ENCODE measurements at places on chromosomes 16 and 17.

DNA sequence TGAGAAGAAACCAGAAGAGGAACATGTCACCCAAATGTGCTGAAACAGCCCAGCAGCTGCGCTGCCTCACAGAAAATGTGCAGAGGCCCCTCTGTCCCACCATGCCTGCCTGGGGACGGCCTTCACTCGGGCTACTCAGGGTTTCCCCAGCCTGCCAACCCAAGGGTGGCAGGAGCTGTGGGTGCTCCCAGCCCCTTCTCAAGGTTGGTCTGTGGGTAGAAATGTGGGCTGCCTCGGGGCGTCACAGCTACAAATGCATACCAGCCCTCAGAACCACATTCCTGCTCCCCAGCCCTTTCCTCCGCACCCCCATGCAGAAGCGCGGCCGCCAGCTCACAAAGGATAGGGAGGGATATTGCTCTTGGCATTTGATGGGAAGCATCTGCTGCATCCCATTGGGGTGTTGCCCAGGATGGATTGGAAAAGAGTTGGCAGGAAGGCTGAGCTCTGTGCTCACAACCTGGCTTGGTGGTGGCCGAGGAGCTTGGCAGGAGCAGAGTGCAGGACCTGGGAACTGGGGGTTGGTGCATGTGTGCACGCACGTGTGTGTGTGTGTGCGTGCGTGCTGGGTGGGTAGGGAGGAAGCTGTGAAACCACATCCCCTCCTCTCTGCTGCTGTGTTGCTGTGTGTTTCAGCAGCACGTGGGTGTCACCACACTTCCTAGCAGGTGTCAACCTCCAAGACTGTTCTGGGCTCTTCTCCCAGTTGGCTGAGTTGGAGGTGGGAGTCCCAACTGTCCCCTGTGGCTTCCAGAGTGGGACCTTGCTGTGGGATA lies 304.4 kb downstream of the SEC14L1 start:
- DNase-seq = peak; percentile 87

- no peak for DNase-seq
Measured at GRCh38 chr17:73663614-73664013, 19.4 kb upstream of the SDK2 start.

GRCh38 chr16:12898551-12898950 lies 2.8 kb upstream of the SHISA9 start:
- DNase-seq = no peak

DNA sequence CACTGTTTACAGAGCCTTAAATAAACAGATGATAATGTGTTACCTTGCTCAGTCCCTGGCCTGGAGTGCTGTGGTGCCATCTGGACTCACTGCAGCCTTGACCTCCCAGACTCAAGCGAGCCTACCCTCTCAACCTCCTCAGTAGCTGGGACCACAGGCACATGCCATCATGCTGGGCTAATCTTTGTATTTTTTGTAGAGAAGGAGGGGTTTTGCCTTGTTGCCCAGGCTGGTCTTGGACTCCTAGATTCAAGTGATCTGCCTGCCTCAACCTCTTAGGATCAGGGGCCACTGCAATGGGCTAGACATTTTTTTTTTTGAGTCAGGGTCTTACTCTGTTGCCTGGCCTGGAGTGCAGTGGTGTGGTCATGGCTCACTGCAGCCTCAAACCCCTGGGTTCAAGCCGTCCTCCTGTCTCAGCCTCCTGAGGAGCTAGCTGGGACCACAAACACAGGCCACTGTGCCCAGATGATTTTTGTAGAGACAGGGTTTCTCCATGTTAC lies 5.0 kb upstream of the NAGLU start:
- DNase-seq = no peak

- DNase-seq = no peak
Measured at GRCh38 chr17:57601143-57601735, 143.9 kb downstream of the CCDC182 start.

- DNase-seq = no peak
Measured at GRCh38 chr17:21072745-21073197, 30.0 kb upstream of the USP22 start.

DNA sequence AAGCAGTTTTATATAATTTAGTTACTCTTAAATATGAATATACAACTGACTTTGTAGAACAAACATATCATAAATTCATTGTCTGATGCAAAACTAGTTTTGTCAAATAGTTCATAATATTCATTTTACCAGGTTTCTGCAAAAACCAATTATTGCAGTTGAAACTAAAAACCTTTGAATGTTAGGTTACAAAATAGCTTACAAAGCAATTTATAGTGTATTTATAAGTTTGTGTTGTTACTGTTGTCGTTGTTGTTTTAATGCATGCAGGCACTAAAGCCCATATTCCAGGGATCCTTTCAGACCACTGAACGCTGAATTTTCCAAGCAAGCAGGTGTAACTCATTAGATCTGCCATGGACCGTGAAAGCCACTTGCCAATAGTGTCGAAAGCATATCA lies 427.6 kb downstream of the ZFHX3 start:
- DNase-seq = no peak

DNA sequence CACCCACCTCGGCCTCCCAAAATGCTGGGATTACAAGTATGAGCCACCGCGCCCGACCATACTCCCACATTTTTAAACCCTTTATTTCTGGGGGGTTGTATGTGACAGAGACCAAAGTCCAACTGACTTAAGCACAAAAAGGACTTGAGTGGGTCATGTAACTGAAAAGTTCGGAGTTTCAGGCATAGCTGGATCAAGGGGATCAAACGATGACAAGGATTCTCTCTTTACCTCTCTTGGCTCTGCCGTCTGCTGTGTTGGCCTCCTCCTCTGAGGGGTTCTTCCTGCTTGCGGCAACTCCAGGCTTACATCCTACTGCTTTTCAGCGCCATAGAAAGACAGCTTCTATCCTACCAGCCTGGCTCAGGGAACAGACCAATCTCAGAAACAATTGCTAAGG lies 9.2 kb upstream of the SBK1 start:
- no peak for DNase-seq

DNA sequence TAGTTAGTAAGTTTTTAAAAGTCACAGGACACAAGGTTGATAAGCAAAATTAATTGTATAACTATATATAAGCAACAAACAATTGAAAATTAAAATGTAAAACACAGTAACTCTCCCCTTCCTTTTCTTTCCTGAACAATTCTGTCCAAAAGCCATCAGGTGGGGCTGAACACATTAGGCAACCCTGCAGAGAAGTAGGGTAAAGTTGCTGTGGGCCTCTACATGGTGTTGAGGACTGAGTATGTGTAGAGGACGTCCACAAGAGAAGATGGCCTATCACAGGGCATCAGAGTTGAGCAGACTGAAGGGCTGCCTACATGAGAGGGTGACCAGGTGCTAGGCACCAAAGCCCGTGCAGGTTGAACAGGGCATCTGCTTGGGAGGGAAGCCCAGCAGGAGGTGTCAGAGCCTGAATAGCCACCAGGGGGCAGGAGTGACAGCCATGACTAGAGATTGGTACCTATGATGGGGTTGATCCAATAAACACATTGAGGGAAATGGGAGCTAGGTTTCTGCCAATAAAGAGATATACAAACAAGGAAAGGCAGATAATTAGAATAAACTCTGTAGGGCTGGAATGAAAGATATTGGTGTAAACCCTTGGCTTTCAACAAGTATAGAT lies 415.1 kb downstream of the NPIPA8 start:
- no peak for DNase-seq

GRCh38 chr16:85592700-85593493 lies 20.2 kb upstream of the GSE1 start:
- no peak for DNase-seq

DNA sequence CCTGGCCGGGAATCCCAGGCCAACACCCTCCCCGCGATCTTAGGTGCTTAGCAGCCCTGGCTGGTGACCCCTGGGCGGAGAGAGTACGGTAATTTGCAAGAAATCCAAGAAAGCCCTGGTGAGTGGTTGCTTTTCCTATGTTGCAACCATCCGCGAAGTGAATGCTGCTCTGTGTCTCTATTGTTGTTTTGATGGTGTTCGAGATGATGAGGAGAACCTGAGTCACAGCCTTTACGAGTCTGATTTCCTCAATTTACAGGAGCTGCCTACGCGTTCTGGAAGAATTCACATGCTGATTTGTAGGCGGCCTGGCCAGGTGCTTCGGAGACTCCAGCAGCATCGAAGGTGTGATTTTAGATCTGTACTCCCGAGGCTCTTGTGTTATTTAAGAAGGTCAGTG lies 63.3 kb downstream of the TMEM235 start:
- DNase-seq = no peak

DNA sequence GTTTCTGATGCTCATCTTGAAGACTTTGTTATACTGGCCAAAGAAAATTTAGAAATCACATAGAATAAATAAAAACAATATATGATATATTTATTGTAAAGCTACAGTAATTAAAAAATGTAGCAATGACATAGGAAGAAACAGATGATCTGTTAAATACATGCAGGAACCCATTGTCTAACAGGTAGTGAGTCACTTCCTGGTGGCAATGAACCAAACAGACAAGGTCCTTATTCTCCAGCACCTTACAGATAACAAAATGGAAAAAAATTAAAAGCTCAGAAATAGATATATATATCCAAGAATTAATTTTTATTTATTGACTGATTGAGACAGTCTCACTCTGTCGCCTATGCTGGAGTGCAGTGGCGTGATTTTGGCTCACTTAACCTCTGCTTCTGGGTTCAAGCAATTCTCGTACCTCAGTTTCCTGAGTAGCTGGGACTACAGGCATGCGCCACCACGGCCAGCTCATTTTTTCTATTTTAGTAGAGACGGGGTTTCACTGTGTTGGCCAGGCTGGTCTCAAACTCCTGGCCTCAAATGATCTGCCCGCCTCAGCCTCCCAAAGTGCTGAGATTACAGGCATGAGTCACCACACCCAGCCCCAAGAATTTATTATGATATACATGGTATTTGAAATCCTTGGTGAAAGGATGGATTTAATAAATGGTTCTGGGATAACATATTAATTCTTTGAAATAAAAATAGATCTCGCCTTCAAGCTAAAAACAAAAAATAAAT lies 7.5 kb downstream of the NETO2 start:
- no peak for DNase-seq

DNA sequence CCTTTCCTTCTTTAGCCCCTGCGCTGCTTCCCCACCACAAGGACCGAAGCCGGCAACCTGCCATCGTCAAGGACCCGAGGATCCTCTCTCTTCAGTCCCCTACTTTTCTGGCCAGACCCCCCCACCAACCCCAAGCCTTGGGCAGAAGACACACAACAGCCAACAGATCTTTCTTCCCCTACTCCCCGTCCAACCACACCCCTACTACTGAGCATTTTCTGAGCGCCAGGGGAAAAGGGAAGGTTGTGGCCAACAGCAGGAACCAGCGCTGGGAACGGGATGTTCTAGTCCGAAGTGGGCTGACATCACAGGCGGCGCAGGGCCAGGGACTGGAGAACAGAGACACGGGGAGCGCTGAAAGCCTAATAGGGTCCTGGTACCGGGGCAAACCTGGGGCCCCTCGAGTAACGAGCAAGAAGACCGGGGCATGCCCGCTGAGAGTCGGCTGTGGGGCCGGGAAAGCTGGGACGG lies 528 bp downstream of the PER1 start:
- peak; percentile 50 for DNase-seq

DNA sequence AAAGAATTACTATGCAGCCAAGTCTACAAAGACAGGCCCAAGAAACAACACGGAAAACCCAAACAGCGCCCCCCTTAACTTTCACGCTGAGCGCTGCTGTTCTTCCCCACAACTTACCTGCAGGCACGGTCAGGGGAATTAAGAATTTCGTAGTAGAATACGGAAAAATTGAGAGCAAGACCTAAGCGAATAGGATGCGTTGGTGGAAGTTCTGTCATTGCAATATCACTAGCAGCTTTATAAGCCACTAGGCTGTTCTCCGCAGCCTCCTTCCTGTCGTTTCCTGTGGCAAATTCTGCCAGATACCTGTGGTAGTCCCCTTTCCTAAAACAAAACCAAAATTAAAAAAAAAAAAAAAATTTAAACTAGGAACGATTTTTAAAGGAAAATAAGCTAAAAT lies 39.0 kb downstream of the YWHAE start:
- no peak for DNase-seq

- peak; percentile 9 for DNase-seq
Measured at GRCh38 chr16:20383106-20384029, 21.2 kb downstream of the PDILT start.

DNA sequence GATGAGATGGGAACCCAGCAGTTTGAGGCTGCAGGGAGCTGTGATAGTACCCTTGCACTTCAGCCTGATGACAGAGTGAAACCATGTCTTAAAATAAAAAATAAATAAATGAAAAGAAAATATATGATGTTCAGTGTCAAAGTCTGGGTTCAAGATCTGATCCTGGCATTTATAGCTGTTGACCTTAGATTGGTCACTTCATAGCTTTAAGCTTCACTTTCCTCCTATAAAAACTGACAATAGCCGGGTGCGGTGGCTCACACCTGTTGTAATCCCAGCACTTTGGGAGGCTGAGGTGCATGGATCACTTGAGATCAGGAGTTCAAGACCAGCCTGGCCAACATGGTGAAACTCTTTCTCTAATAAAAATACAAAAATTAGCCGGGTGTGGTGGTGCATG lies 5.2 kb upstream of the ZNF821 start:
- DNase-seq = no peak

GRCh38 chr17:74063439-74063838 lies 140.0 kb upstream of the RPL38 start:
- DNase-seq = no peak

GRCh38 chr17:17186051-17186450 lies 20.1 kb downstream of the PLD6 start:
- no peak for DNase-seq

DNA sequence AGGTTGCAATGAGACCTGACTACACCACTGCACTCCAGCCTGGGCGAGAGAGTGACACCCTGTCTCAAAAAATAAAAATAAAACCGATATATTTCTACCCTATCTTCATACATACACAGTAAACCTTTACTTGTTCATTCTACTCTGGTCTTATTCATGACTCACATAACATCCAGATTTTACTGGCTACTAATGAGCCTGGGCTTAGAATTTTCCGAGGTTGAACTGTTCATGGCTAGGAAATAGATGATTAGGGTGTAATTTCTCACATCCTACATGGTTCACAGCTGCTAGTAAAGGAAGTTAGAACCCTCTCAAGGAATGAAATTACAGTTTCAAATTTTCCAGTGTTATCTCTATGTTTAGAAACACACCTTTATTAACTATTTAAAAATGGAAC lies 14.7 kb downstream of the GSPT1 start:
- DNase-seq = no peak

DNA sequence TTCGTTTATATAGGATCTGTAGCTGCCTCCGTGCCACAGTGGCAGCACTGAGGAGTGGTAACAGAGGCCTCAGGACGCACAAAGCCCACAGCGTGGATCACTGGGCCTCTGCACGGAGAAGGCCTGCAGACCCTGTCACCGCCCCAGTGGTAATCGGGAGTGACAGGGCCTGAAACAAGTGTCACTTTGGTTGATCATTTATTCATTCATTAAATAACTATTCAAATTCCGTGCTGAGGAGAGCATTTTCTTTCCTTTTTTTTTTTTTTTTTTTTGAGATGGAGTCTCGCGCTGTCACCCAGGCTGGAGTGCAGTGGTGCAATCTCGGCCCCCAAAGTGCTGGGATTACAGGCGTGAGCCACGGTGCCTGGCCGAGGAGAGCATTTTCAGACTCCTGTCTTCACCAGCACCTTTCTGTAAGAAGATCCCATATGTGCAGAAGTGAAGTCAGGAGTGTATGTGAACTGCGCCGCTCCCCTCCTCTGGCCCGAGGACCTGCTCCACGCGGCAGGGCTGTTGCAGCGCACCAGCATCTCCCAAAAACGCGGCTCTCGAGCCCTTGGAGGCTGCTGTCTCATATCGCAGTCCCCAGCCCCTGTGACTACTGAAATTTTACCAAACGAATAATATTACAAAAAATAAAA lies 44.9 kb upstream of the TRAP1 start:
- no peak for DNase-seq

- DNase-seq = no peak
Measured at GRCh38 chr16:85696781-85697180, 8.0 kb upstream of the GINS2 start.

GRCh38 chr17:32627239-32627996 lies 140.6 kb downstream of the CDK5R1 start:
- no peak for DNase-seq
